ENCODE measurements at places on chromosomes 6 and 20.

- DNase-seq, result no peak
- H3K27me3 ChIP-seq, result no peaks in the 10 kb centered on the region
- no peak overlapping the region for H3K27ac ChIP-seq
- no peaks in the 10 kb centered on the region for H3K36me3 ChIP-seq
Measured at GRCh38 chr6:106118835-106119431, 32.8 kb downstream of the PRDM1 start.

GRCh38 chr20:57282670-57283361 is 16.4 kb upstream of the BMP7 start:
- no peaks in the 10 kb centered on the region for H3K4me1 ChIP-seq
- peaks cover 18% of the 10 kb centered on the region for H3K27me3 ChIP-seq
- H3K36me3 ChIP-seq, result no peaks in the 10 kb centered on the region
- H3K4me3 ChIP-seq, result no peak overlapping the region

GRCh38 chr6:30685157-30686008 is 1.1 kb downstream of the PPP1R18 start:
- peak overlapping the region; percentile 65 for H3K4me3 ChIP-seq
- H3K36me3 ChIP-seq, result peaks cover 2% of the 10 kb centered on the region
- no peaks in the 10 kb centered on the region for H3K27me3 ChIP-seq
- peak overlapping the region; percentile 93 for H3K27ac ChIP-seq

- H3K4me1 ChIP-seq, result peaks cover 41% of the 10 kb centered on the region
- no peaks in the 10 kb centered on the region for H3K27me3 ChIP-seq
- no peak for DNase-seq
- H3K36me3 ChIP-seq, result peaks cover 29% of the 10 kb centered on the region
Measured at GRCh38 chr6:116572162-116572561, 858 bp downstream of the RWDD1 start.

DNA sequence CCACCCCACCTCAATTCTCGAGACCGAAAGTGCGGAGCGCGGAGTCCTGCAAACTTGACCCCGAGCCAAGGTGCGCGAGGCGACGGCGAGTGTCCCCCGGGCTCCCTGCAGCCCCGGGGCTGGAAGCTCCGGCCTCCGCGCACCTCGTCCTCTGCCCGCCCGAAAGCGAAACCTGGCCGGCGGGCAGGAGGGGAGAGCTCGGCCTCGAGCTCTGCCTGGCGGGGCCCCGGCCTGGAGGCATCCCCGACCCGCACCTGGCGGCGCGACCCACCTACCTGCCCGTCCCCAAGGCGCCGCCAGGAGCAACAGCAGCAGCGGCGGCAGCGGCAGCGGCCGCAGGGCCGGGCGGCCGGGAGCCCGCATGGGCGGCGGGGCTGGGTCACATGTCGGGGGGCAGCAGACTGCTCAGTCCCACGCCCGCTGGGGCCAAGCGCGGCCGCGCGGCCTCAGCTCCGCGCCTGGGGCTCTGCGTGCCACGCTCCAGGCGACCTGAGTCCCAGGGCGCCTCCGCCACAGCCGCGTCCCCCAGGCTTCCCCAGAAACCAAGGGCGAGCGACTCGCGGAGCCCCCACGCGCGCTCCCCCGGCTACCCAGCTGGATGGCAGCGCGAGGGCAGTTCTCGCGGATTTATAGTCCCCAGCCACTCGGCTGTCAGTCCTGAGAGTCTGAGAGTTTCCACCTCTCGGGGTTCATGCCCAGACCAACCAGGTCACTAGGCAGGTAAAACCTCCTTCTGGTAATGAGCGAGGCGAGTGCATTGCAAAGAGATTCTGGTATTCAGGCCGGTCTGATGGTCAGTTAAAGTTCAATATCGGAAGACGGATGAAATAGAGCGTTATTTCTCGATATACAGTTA is at the start of gene IL20RA:
Gene IL20RA, minus strand, starts transcription at position 600 of the 856 bp plus-strand sequence. Its CDS starts 237 bp downstream, at position 363.
- no peaks in the 10 kb centered on the region for H3K4me1 ChIP-seq
- peaks cover 38% of the 10 kb centered on the region for H3K27me3 ChIP-seq
- no peaks in the 10 kb centered on the region for H3K36me3 ChIP-seq
- peak; percentile 31 for DNase-seq
- peak within 1 kb of the TSS; percentile 63 for H3K4me3 ChIP-seq

GRCh38 chr20:37668166-37668565 is 25.7 kb upstream of the CTNNBL1 start:
- peaks cover 4% of the 10 kb centered on the region for H3K27me3 ChIP-seq
- no peak overlapping the region for H3K27ac ChIP-seq
- no peaks in the 10 kb centered on the region for H3K4me1 ChIP-seq
- no peak for DNase-seq
- no peaks in the 10 kb centered on the region for H3K36me3 ChIP-seq

DNA sequence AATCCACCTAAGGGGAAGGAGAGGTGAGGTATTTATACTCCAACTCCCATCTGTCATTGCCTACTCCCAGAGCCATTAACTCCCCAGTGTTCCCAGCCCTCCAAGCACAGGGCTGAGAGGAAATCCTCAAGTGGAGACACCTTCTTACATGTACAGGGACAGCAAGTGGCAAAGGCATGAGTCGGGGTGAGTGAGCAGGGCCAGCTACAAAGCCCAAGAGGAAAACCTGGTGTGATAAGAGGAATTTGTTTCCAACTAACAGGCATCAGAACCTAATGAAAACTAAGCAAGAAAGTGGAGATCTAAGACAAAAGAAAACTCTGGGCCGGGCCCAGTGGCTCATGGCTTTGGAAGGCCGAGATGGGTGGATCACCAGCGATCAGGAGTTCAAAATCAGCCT is 70.0 kb upstream of the SRSF6 start:
- no peaks in the 10 kb centered on the region for H3K36me3 ChIP-seq
- H3K4me3 ChIP-seq, result no peak overlapping the region
- no peak for DNase-seq
- no peak overlapping the region for H3K27ac ChIP-seq

GRCh38 chr20:56060486-56060885 is 55.2 kb upstream of the CBLN4 start:
- H3K27me3 ChIP-seq, result no peaks in the 10 kb centered on the region
- DNase-seq, result no peak
- H3K4me1 ChIP-seq, result no peaks in the 10 kb centered on the region
- no peak overlapping the region for H3K27ac ChIP-seq
- H3K4me3 ChIP-seq, result no peak overlapping the region
- no peaks in the 10 kb centered on the region for H3K36me3 ChIP-seq

DNA sequence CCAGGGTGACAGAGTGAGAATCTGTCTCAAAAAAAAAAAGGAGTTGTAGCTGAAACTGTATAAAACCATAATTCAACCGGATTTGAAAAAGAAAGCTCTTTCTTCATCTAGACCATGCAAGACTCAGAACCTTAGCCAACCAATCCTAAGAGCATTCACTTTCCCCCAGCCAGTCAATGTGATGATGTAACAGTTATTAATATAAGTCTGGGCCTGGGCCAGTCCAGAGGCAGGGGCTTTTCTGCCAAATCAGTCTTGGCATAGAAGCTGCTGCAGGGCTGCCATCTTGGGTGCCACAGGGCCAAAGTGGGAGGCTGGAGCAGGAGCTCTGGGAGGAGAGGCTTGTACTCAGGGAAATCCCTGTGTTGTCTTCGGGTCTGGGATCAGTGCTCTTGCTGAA is 288.4 kb downstream of the CLIC5 start:
- H3K27me3 ChIP-seq, result no peaks in the 10 kb centered on the region
- peak; percentile 25 for DNase-seq
- H3K27ac ChIP-seq, result no peak overlapping the region
- H3K4me3 ChIP-seq, result no peak overlapping the region
- no peaks in the 10 kb centered on the region for H3K4me1 ChIP-seq

DNA sequence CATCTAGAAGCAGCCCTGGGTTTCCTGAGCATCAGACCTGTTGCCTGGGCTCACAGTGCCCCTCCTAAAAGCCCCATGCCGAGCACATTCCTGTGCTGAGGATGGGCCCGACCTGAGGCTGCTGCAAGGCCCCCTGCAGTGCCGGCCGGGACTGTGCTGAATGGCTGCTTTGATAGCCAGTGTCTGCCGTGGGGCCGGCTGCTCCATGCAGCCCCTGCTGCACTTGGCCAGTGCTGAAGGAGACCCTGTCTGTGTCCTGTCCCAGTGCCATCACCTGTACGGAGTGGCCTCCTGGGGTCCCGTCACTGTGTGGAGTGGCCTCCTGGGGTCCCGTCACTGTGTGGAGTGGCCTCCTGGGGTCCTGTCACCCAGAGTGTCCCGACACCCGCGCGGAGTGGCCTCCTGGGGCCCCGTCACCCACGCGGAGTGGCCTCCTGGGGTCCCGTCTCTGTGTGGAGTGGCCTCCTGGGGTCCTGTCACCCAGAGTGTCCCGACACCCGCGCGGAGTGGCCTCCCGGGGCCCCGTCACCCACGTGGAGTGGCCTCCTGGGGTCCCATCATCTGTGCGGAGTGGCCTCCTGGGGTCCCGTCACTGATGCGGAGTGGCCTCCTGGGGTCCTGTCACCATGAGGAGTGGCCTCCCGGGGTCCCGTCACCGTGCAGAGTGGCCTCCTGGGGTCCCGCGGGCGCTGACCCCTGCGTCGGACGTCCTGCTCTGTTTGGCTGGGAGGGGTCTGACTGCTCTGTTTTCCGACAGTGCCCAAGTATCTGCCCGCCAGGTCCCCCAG is 7.0 kb downstream of the COL9A3 start:
- no peak overlapping the region for H3K27ac ChIP-seq
- no peaks in the 10 kb centered on the region for H3K27me3 ChIP-seq
- H3K4me1 ChIP-seq, result peaks cover 15% of the 10 kb centered on the region
- no peak for DNase-seq
- H3K4me3 ChIP-seq, result no peak overlapping the region
- no peaks in the 10 kb centered on the region for H3K36me3 ChIP-seq

DNA sequence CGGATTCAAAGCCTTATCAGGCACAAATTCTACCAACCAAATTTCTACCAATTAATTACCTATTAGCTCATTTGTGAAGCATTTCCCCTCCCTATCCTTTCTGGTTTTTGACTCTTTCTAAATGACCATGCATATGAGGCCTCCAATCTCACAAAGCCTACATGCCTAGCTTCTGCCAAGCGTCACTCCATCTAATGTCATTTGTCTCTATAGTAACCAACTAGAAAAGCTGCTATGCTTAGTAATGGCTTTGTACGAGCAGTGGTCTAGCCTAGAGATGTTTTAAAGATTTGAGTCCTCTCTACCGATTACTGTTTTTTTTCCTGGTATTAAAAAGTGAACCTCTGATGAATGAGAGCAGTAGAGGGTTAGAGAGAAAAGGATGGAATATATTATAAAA is 4.8 kb upstream of the ASF1A start:
- no peak for DNase-seq
- no peaks in the 10 kb centered on the region for H3K27me3 ChIP-seq
- no peak overlapping the region for H3K4me3 ChIP-seq

DNA sequence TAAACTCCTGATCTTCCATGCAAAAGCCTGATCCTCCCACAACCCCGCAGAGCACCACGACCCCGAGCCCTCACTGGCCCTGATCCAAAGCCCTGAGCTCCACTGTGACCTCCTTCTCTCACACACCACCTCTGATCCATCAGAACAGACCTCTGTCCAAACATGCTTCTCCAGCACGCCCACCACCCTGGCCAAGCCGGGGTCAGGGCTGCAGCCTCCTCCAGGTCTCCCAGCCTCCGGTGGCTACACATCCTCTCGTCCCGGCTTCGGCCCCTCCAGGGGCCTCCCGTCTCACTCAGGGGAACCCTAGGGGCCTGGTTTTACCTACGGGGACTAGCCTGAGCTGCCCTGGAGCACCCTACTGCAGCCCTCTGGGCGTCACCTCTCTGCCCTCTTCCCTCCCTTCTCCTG is 49.1 kb downstream of the FOXF2 start:
- no peak overlapping the region for H3K27ac ChIP-seq
- H3K4me3 ChIP-seq, result no peak overlapping the region
- DNase-seq, result no peak
- no peaks in the 10 kb centered on the region for H3K36me3 ChIP-seq
- H3K4me1 ChIP-seq, result no peaks in the 10 kb centered on the region
- peaks cover 58% of the 10 kb centered on the region for H3K27me3 ChIP-seq

DNA sequence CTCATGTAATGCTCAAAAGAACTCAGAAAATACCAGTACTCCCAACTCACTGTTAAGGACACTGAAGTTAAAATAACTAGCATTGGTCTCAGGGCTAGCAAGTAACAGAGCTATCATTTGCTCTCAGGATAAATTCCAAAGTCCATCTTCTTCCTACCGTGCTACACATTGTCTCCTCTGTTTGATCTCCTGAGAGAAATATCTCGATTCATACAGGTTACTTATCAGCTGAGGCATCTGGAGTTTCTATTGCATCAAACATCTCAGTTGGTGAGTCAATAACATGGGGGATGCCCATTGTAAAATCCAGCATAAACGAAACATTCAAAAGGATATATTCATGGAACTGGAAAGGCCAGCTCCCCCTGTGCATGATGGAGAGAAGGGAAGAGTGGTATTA is 147.4 kb downstream of the BACH2 start:
- H3K27me3 ChIP-seq, result no peaks in the 10 kb centered on the region
- H3K4me3 ChIP-seq, result no peak overlapping the region
- no peak overlapping the region for H3K27ac ChIP-seq

DNA sequence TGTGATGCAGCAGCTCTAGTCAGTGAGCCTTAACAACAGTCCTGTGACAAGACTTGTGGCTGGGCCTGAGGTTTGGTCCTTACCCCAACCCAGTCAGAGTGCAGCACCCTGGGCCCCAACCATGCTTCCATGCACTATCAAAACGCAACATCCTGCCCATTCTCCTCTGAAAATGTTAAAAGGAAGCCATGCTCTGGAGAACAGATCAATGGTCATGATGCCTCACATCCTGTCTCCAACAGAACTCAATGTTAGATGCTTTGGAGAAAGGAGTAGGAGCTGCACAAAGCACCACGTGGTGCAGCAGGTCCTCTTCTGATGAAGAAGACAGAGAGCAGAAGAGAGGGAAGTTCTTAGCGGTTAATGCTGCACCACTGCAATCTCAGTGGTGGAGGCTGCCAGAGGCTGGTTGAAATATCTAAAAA is 41.9 kb downstream of the TRAM2 start:
- H3K36me3 ChIP-seq, result peaks cover 5% of the 10 kb centered on the region
- no peak overlapping the region for H3K27ac ChIP-seq
- H3K27me3 ChIP-seq, result no peaks in the 10 kb centered on the region
- no peak overlapping the region for H3K4me3 ChIP-seq
- H3K4me1 ChIP-seq, result peaks cover 7% of the 10 kb centered on the region
- no peak for DNase-seq

DNA sequence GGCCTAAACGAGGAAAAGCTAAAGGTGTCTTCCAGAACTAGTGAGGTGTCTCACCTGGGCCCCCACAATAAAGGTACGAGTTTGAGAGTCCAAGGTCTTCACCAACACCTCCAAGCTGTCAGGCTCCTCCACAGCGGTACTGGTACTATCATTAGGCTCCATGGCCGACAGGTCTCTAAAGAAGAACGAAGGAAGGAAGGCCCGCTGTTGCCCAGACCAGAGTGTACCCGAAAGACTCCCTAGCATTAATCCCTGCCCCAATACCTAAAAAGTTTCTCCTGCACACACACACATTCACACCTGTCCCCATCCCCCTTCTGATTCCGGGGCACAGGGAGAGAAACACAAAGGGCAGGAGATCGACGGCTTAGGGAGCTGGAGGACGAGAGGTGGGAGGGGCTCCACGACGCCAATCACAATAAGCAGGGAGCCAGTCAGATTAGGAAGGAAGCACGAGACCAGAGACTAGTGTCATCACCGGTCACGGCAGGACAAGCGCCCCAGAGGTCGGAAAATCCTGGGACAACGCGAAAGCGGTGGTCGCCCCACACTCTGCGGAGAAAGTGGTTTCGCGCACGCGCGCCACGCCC is 764 bp downstream of the BAG6 start:
- peak overlapping the region; percentile 95 for H3K27ac ChIP-seq
- H3K4me3 ChIP-seq, result peak overlapping the region; percentile 86
- peaks cover 26% of the 10 kb centered on the region for H3K4me1 ChIP-seq
- H3K36me3 ChIP-seq, result peaks cover 50% of the 10 kb centered on the region
- H3K27me3 ChIP-seq, result no peaks in the 10 kb centered on the region
